ENCODE measurements at places on chromosomes 4 and X. TPM values are rescaled to one million over a fixed set of nuclear protein-coding genes. Genes with fewer than 3 reads are reported as not detected.

DNA sequence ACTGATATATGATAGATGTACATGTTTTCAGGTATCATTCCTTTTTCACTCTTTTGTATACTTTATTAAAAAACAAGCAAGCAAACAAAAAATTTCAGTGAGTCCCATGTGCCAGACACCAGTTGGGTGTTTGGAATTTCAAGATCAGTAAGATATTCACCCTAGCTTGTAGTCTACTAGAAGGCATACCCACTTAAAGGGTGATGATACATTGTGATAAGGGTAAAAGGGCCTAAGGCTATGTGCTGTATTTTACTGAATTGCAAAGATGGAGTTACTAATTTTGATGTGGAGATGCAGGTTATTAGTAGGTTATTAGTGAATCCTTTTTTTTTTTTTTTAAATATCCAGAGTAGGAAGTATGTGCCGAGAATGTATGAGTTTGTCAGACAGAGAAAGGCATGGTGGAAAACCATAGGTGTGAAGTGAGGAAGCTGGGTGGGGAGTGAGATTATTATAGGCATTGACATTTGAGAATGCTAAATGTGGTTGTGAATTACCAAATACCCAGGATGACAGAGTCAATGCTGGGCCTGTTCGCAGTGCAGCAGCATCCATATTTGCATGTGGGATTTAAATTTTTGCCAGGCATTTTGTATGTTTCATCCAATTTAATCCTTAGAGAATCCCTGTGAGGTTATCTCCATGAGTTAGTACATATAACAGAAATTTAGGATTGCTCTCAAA is 10.1 kb downstream of the STIM2 start:
- H3K27me3 ChIP-seq, result no peaks in the 10 kb centered on the region
- H3K27ac ChIP-seq, result no peak overlapping the region
- H3K4me1 ChIP-seq, result peaks cover 3% of the 10 kb centered on the region
- no peaks in the 10 kb centered on the region for H3K36me3 ChIP-seq
- no peak overlapping the region for H3K4me3 ChIP-seq

GRCh38 chrX:123450222-123450621 is 266.1 kb downstream of the GRIA3 start:
- no peaks in the 10 kb centered on the region for H3K4me1 ChIP-seq
- H3K4me3 ChIP-seq, result no peak overlapping the region
- no peak for DNase-seq
- H3K36me3 ChIP-seq, result no peaks in the 10 kb centered on the region

GRCh38 chr4:3685081-3685645 is 81.0 kb upstream of the ADRA2C start:
- no peaks in the 10 kb centered on the region for H3K36me3 ChIP-seq
- H3K27ac ChIP-seq, result no peak overlapping the region
- DNase-seq, result no peak
- no peaks in the 10 kb centered on the region for H3K27me3 ChIP-seq

GRCh38 chrX:13990126-13990800 is 39.4 kb downstream of the GEMIN8 start:
- DNase-seq, result no peak
- H3K27ac ChIP-seq, result no peak overlapping the region
- no peak overlapping the region for H3K4me3 ChIP-seq
- no peaks in the 10 kb centered on the region for H3K36me3 ChIP-seq
- no peaks in the 10 kb centered on the region for H3K4me1 ChIP-seq

DNA sequence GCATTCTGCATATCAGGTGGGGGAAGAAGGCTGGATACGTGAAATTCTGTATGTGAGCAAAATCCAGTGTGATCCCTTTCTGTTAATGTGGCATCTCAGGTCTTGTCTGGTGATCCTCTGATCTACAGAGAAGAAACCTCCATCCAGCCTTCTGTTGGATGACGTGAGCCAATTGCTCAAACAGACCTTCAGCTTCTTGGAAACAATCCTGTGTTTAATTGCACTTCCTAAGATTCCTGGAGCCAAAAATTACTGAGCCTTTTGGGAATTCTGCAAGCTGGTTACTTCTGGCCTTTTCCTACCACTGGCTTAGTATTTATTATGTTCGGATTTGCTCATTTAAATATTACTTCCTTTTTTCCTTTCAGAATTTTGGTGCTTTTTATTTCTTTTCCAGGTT is 51.2 kb downstream of the TRIML1 start:
- H3K4me1 ChIP-seq, result no peaks in the 10 kb centered on the region
- H3K36me3 ChIP-seq, result no peaks in the 10 kb centered on the region
- no peak overlapping the region for H3K27ac ChIP-seq
- no peak overlapping the region for H3K4me3 ChIP-seq
- H3K27me3 ChIP-seq, result no peaks in the 10 kb centered on the region

- H3K36me3 ChIP-seq, result no peaks in the 10 kb centered on the region
- peaks cover 2% of the 10 kb centered on the region for H3K4me1 ChIP-seq
- no peak overlapping the region for H3K27ac ChIP-seq
These were observed 110.4 kb upstream of the EDNRA start for GRCh38 chr4:147370473-147370872.

GRCh38 chrX:15142084-15142715 is 127.7 kb downstream of the ASB9 start:
- DNase-seq, result no peak
- no peak overlapping the region for H3K27ac ChIP-seq
- no peaks in the 10 kb centered on the region for H3K4me1 ChIP-seq
- H3K4me3 ChIP-seq, result no peak overlapping the region
- H3K36me3 ChIP-seq, result no peaks in the 10 kb centered on the region
- no peaks in the 10 kb centered on the region for H3K27me3 ChIP-seq

DNA sequence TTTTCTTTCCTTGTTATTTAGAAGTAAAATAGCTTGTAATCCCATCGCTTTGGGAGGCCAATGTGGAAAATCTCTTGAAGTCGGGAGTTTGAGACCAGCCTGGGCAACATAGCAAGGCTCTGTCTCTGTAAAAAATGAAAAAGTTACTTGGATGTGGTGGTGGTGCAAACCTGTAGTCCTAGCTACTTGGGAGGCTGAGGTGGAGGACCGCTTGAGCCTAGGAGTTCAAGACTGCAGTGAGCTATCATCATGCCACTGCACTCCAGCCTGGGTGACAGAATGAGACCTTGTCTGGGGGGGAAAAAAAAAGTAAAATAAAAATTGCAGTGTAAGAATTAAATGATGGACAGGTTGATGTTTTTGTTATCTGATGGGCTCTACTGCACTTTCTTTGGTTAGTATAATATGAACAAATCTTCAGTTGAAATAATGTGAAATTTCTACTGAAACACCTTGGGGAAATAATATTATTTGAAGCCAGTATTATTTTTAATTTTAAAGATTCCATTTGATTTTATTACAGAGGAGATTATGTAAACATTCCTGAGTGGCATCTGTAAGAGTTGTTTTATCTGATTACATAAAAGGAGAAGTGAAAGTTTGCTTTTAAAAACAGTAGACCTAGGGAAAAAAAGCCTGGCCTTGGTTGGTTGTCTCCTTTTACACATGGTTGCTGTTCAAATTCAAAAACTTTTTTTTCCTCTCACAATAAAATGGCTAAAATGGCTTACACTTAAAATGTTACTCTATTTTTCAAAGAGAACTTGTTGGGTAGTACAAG is 10.5 kb upstream of the NDUFC1 start:
- no peaks in the 10 kb centered on the region for H3K27me3 ChIP-seq
- no peak for DNase-seq
- no peak overlapping the region for H3K4me3 ChIP-seq

- no peaks in the 10 kb centered on the region for H3K36me3 ChIP-seq
- no peak overlapping the region for H3K4me3 ChIP-seq
- no peaks in the 10 kb centered on the region for H3K27me3 ChIP-seq
- no peaks in the 10 kb centered on the region for H3K4me1 ChIP-seq
- H3K27ac ChIP-seq, result no peak overlapping the region
These were observed 27.6 kb downstream of the QRFPR start for GRCh38 chr4:121353213-121353612.

DNA sequence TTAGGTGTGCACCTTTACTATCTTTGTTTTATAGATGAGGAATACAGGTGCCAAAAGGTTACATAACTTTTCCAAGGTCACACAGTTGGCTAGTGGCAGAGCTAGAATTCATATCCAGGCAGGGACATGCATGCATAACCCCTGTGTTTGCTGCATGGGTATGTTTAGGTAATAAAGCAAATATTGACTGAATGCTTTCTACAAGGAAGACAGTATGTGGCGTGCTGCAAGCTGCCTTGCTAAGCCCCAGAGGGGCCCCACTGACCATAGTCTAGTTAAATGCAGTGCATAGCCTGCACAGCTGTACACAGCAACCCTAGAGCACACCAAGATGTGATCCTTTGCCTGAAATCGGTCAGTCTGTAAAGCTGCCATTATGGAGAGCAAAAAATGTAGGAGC is 320.5 kb upstream of the IGFBP7 start:
- H3K4me3 ChIP-seq, result no peak overlapping the region
- H3K36me3 ChIP-seq, result no peaks in the 10 kb centered on the region
- H3K4me1 ChIP-seq, result no peaks in the 10 kb centered on the region
- no peaks in the 10 kb centered on the region for H3K27me3 ChIP-seq
- DNase-seq, result no peak

DNA sequence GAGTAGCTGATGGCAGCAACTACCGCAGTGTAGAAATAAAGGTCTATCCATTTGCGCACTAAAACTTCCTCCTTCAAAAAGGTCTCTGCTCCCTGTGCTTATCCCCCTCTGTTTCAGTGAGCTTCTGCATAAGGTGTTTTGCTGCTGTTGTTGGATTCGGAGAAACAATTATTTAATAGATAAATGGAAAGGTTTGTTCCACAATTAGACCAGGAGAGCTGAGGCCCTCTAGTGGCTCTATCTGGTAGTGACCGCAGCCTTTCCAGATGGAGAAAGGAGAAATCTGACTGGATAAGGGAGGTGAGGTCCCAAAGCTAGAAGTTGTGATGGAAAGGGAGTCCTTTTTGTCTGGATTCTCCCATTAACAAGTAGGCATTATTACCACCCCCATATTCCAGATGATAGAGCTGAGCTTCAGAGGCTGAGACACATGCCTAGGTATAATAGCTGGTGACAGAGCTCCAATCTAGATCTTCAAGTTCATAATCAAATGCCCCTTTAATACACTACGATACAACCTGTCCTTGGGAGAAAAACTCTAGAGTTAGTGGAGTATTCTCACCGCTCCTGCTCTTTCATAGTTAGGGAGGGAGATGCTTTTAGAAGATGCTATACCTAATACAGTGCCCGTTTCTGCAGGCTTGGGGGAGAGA is 5.1 kb upstream of the GABRQ start:
- no peaks in the 10 kb centered on the region for H3K27me3 ChIP-seq
- H3K4me3 ChIP-seq, result no peak overlapping the region
- H3K4me1 ChIP-seq, result peaks cover 3% of the 10 kb centered on the region
- no peak for DNase-seq
- H3K36me3 ChIP-seq, result no peaks in the 10 kb centered on the region

DNA sequence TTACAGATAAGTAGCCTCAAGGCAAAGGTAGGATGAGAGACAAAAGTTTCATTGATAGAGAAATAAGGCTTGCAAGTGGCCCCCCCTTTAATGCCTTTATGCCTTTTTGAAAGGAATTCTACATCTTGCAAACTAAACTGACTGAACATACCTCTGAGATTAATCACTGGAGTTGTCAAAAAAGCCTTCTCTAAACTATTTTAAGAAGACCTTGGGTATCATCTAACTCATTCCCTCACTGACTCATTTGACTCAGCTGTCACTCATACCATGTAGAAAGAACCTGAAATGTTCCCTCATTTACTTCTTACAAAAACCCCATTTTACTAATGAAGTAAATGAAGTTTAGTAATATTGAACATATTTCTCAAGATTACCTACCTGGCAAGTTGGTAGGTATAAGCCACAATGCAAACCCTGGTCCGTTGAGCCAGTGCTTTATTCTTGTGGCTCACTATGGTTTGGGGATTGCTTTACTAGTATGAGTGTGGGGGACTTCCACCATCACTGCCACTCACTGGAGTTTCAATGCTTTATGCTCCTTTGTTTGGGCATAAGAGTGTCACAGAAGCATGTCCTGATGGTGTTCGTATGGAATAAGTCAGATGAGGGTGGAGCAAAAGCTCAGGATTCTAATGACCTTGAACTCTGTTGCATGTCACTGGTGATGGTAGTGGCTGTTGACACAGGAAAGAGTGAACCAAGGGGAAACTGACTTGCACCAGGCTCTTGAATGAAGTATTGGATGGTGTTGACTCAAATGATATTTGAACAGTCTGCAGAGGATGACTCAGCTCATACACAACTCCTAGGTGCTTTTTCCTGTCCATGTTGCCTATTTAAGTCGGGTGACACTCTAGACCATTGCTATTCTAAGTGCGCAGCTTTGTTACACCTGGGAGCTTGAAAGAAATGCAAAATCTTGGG is 305.5 kb upstream of the EMCN start:
- no peak overlapping the region for H3K27ac ChIP-seq
- no peaks in the 10 kb centered on the region for H3K36me3 ChIP-seq
- no peaks in the 10 kb centered on the region for H3K27me3 ChIP-seq
- H3K4me3 ChIP-seq, result no peak overlapping the region

GRCh38 chrX:41332408-41333002 is 1.5 kb upstream of the DDX3X start:
- H3K4me1 ChIP-seq, result peaks cover 23% of the 10 kb centered on the region
- H3K27me3 ChIP-seq, result no peaks in the 10 kb centered on the region

MAGEA12 gene
- not detected for total RNA-seq

GAGE12J gene
- total RNA-seq, result not detected

CITED1 gene
- total RNA-seq, result not detected

NAP1L5 gene
- total RNA-seq, result 3.1 TPM
